ENCODE measurements at places on chromosomes 11 and 22. TPM values are rescaled to one million over a fixed set of nuclear protein-coding genes. Genes with fewer than 3 reads are reported as not detected.

MMP27 gene
- not detected for total RNA-seq

SLC37A2 gene
- 0.88 TPM for total RNA-seq

SLC22A6 gene
- total RNA-seq: not detected

- no peaks in the 10 kb centered on the region for H3K27me3 ChIP-seq
- DNase-seq: no peak
- no peak overlapping the region for H3K27ac ChIP-seq
- no peak overlapping the region for H3K4me3 ChIP-seq
- H3K36me3 ChIP-seq: peaks cover 21% of the 10 kb centered on the region
Observed at GRCh38 chr22:40547729-40548143, 88.8 kb downstream of the MRTFA start.

DNA sequence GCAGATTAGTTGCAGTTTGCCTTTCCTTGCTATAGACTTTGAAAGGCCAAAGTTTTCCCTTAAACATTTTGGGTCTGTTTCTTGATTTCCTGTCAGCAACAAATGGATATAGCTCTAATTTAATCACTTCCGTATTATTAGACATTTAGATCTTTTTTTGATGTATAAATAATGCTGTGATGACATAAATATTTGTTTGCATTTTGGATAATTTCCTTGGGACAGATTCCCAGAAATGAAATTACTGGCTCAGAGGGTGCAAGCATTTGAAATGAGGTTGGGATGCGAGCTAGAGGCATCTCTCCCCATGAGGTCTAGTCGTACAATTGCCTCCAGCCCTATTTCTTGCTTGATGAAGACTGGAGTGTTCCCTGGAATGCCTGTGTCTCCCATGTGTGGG is 94.2 kb downstream of the TBC1D22A start:
- no peaks in the 10 kb centered on the region for H3K27me3 ChIP-seq
- DNase-seq: no peak
- H3K27ac ChIP-seq: no peak overlapping the region
- H3K36me3 ChIP-seq: peaks cover 3% of the 10 kb centered on the region
- no peaks in the 10 kb centered on the region for H3K4me1 ChIP-seq
- H3K4me3 ChIP-seq: no peak overlapping the region

- no peak overlapping the region for H3K4me3 ChIP-seq
- H3K27me3 ChIP-seq: no peaks in the 10 kb centered on the region
- no peaks in the 10 kb centered on the region for H3K4me1 ChIP-seq
- no peak for DNase-seq
- no peaks in the 10 kb centered on the region for H3K36me3 ChIP-seq
Observed at GRCh38 chr11:114304065-114304464, 7.9 kb downstream of the NNMT start.

- no peaks in the 10 kb centered on the region for H3K4me1 ChIP-seq
- no peak for DNase-seq
- no peak overlapping the region for H3K4me3 ChIP-seq
- H3K27ac ChIP-seq: no peak overlapping the region
- H3K27me3 ChIP-seq: no peaks in the 10 kb centered on the region
Observed at GRCh38 chr11:83147895-83148294, 9.0 kb upstream of the PCF11 start.

DNA sequence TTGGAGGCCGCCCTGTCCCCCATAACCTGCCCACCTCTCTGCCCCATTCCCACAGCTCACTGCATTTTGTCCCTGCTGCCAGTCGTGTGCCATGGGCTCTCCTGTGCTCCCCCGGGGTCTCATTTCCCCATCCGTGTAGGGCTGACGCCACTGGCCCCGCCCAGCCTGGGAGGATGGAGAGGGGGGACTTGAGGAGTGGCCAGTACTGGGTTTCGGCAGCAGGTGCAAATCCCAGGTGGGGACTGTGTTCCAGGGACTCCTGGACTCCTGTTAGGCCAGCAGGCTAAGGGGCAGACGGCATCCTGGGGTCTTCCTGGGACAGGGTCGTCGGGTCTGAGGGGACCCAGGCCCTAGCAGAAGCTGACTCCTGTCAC is 1.2 kb upstream of the MYO7A start:
- no peak overlapping the region for H3K27ac ChIP-seq
- H3K4me3 ChIP-seq: peak overlapping the region; percentile 54
- H3K27me3 ChIP-seq: no peaks in the 10 kb centered on the region
- no peaks in the 10 kb centered on the region for H3K36me3 ChIP-seq

All from Peyer's patch (tissue), 4 donors.